Vagina (tissue), 2 donors: ENCODE measurements at places on chromosomes 3 and 15. TPM values are rescaled to one million over a fixed set of nuclear protein-coding genes. Genes with fewer than 3 reads are reported as not detected.

GRCh38 chr15:82128401-82129148 is 82.8 kb upstream of the MEX3B start:
- no peaks in the 10 kb centered on the region for H3K36me3 ChIP-seq
- peak overlapping the region; percentile 33 for H3K27ac ChIP-seq
- H3K4me3 ChIP-seq, result no peak overlapping the region
- H3K4me1 ChIP-seq, result peaks cover 9% of the 10 kb centered on the region
- no peaks in the 10 kb centered on the region for H3K27me3 ChIP-seq

Gene C2CD4A
- total RNA-seq, result not detected

Gene GASK1A
- total RNA-seq, result 10.6 TPM

GRCh38 chr3:55675478-55675877 is 188.4 kb upstream of the WNT5A start:
- H3K4me1 ChIP-seq, result no peaks in the 10 kb centered on the region
- no peaks in the 10 kb centered on the region for H3K27me3 ChIP-seq
- no peak for DNase-seq
- H3K27ac ChIP-seq, result no peak overlapping the region
- H3K4me3 ChIP-seq, result no peak overlapping the region

Gene GOLGA6A
- total RNA-seq, result 0.25 TPM

Gene GABRR3
- not detected for total RNA-seq

GRCh38 chr3:39404943-39405686 is 1.4 kb upstream of the RPSA start:
- H3K36me3 ChIP-seq, result peaks cover 17% of the 10 kb centered on the region
- no peaks in the 10 kb centered on the region for H3K27me3 ChIP-seq
- no peak for DNase-seq
- no peak overlapping the region for H3K27ac ChIP-seq
- peaks cover 32% of the 10 kb centered on the region for H3K4me1 ChIP-seq
- H3K4me3 ChIP-seq, result peak overlapping the region; percentile 19
